ENCODE measurements at places on chromosomes 16 and 17.
A peak's percentile ranks its signal among the peaks of the same experiment; 100 is the strongest.

- no peak for DNase-seq
Observed at GRCh38 chr16:85390511-85391174, 222.5 kb upstream of the GSE1 start.

DNA sequence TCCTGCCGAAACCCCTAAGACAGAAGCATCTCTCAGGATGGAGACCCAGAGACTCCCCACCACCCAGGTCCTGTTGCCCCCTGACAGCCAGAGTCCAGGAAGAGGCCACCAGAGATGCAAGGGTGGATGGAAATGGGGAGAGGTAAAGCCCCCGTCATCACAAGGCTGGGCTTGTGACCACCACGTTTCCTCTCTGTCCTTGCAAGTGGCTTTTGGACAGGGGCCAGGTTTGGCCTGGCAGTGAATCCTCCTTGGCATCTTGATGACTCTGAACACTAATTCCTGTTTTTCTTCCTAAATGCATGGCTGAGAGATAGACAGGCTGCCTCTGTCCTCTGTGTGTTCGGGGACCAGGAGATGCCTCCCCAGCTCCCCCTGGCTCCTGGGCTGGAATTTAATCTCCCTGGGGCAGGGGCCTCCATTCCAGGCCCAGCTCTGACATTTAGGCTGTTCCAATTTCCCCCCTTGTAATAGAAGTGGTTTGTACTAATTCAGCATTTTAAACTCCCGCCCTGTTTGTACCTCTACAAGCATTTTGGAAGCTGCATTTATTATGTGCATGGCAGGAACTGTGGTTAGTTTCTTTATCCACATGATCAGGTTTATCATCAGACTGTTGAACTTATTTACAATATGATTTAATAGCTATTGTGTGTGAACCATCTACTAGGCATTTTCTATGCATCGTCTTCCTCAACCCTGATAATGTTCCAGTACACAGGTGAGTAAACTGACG lies 116.1 kb upstream of the IRX6 start:
- DNase-seq, result no peak

DNA sequence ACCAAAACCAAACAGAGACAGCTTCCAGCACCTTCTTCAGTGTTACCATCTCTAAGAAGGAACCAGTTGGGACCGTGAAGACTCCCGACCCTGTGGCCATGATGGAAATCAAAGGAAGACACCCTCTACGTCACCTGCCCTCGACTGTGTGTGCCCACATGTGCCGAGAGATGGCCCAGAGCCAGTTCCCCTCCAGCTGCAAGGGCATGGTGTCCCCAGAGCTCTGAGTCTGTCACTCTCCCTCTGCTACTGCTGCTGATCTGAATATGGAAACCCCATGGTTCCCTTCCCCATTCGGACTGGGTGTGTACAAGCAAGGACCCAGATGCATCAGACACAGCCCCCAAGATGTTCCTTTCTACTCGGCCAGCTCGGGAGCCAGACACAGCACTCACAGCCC lies 76.4 kb downstream of the SOCS1 start:
- DNase-seq, result no peak

DNA sequence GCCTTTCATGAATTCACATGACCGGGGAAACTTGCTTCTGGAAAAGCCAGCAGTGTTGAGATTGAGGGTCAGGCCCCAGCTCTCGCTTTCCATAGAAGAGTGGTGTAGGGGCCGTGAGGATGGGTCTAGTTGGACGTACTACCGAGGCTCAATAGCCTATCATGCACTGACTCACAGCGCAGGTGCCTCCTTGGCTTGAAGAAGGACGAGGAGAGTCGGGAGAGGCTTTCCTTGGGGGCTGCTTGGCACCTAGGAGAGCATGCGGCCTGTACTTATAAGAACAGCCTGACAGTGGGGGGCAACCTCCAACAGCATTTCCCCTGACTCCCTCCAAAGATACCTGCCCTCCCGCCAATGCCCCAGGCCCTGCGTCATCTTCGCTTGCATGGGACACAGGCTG lies 37.6 kb downstream of the WSCD1 start:
- no peak for DNase-seq

DNA sequence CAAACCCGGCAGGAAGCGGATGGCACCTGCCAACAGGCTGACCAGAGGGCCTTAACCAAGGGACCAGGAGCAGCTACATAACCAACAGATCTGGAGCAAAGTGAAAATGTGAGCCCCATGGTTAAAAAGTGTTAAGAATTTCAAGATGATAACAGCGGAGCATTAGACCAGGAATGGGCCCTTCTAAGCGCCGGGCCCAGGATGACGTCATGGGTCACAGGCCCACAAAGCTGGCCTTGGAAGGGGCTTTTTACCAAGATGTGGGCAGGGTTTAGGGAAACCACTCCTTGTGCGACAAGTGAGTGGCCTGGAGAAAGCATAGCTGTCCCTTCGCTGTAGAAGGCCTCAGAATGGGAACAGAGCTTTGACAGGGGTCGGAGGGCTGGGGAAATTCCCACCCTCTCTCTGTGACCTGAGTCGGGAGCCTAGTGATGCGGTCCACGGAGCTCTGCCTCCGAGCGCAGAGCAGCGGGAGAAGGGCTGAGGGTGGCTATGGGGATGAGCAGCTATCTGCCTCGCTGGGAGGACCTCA lies 84.4 kb upstream of the RPL38 start:
- DNase-seq, result no peak

DNA sequence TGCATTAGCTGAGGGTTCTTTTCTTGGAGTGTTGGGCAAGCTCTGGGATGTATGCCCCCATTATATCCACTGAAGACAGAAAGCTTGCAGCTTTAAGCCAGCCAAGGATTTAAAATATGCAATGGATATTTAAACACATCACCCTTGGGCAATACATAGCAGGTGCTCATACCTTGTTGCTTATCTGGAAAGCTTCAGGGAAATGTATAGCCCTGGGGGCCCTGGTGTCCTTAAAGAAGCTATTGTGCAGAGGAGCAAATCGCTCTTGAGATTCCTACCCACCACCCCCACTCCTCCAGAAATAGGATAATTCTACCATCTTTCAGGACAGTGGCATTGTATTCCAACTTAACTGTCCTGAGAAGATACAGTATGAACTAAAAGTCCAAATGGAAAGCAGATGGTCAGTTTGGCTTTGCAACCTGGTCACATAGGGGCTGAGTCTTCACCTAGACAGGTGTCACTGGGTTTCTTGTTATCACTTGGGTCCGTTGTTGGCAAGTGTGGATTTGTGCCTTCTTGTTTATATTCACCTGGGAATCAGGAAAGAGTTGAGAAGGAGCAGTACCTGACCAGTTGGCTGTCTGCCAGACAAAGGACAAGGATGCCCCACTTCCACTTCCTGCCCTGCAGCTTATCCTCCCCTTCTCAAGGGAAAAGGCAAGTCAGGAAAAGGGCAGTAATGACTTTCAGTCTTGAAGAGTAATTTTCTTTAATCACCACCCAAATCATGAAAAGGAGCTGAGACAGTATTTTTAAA lies 3.4 kb downstream of the ANKRD40CL start:
- DNase-seq, result peak; percentile 38

GRCh38 chr16:16780588-16780987 lies 401.6 kb downstream of the NPIPA7 start:
- DNase-seq, result no peak

- no peak for DNase-seq
Observed at GRCh38 chr16:11639925-11640899, 28.0 kb upstream of the SNN start.

DNA sequence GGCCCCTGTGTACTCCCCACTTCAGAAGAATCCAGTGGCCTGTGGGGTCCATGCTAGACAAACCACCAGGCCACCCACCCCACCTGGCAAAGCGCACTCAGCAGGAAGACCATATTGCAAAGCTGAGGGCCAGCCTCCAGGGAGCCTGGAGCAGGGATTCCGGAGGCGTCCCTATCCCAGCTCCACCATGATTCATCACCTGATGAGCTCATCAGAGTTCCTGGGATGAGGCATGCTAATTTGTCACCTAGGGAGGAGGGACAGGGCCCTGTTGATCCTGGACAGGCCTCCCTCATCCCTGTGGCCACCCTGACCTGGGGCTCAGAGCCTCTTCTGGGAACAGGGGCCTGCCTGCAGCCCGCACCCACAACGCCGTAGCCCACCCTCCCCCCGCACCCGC lies 131.6 kb upstream of the PLCG2 start:
- peak; percentile 75 for DNase-seq

- DNase-seq, result no peak
Observed at GRCh38 chr16:303760-304505, 21.0 kb downstream of the PDIA2 start.

DNA sequence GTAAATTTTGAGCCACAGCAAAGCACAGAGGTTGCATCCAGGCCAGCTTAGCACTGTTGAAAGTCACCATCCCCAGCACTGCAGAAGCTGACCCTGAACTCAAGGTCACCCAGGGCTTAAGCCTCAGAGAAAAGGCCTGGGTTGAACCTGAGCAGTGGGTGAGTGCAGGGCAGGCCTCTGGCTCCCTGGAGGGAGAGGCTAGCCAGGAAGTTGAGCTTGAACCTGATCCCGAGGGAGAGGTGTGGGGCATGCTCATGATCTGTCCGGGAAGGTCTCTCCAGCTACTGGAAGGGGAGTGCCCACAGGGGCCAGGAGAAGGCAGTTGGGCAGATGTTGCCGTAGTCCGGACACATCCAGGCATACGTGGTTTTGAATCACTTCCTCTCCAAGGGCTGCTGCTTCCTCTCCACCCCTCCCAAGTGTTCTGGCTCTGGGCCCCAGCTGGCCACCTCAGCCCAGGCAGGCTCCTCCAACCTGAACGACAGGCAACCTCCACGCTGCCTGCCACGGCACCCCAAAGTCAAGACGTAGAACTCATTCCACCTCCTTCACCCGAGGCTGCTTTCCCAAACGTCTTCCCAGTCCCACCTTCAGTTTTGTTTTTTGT lies 18.4 kb downstream of the CARHSP1 start:
- DNase-seq, result no peak

DNA sequence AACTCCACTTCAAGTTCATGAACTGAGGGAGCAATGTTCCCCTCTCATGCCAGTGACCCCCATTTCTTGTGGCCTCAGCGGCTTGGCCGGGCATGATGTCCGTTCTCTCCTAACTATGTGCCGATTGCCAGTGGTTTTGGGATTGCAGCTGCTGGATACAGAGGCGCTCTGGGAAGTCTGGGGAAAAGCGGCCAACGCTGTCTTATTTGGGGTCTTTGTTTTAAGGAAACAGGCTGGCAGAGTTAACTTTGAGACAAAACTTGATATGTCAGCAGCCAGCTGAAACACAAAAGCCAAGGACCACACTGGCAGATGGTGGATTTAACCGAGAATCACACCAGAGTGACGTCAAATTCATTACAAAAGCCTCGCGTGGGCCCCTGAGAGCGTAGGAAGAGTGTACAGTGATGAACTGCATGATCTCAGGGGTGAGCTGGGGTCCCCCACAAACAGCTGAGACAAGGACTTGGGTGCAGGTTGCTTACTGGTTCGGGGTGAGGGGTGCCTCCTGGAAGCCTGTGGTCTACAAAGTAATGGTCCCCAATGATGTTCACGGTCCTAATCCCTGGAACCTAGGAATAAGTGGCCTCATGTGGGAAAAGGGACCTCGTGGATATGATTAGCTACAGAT lies 180.4 kb downstream of the IRF8 start:
- DNase-seq, result peak; percentile 14

- DNase-seq, result no peak
Observed at GRCh38 chr17:9203771-9204425, 182.6 kb downstream of the NTN1 start.

DNA sequence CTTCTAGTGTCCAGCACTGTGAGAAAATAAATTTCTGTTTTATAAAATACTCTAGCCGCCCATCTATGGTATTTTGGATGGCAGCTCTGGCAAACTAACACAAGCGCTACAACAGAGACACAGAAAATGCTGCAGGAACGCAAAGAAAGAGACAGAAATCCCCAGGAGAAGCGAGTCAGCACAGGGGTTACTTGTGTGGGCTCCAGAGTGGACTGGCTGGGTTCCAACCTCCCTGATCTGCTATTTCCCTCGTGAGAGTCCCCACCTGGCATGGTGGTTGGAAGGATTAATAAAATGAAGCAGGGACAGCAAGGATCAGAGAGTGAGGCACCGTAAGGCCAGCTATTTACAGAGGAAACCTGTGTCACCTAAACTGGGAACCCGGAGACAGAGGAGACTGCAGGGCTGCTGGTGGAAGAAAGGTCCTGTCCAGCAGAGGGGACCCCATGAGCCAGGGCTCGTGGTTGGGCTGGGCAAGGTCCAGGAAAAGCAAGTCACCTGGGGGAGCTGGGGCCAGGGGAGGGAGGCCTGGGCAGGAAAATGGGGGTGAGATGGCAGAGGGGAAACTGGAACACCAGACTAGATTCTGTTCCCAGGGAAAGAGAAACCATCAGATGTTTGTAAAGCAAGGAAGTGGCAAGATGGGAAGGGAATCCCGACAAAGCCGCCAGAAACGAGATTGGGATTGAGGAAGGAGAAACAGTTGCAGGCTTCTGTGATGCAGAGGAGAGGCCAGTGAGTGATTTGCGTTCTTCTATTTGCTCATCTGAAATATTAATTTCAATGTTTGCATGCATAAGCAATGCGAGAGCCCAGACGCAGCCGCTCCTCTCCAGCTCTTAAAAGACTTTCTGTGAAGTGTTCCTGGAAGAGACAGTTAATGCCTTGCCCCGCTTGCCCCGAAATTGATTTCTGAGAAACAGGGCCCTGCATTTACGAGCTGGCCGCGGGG lies 63.0 kb upstream of the TEKT3 start:
- DNase-seq, result no peak

GRCh38 chr17:49000943-49001342 lies 3.8 kb downstream of the IGF2BP1 start:
- DNase-seq, result no peak

Data from dorsolateral prefrontal cortex (tissue), 122 donors.